CD4-positive, CD25-positive, alpha-beta regulatory T cell (primary cell): ENCODE measurements at places on chromosomes 16 and 17. TPM values are rescaled to one million over a fixed set of nuclear protein-coding genes. Genes with fewer than 3 reads are reported as not detected.

- DNase-seq: no peak
These were observed 20.9 kb downstream of the RPTOR start for GRCh38 chr17:80565343-80566053.

The SLC16A11 gene
- 0.30 TPM for polyA plus RNA-seq

GRCh38 chr17:74603746-74604145, 11.7 kb upstream of the CD300LD start:
- no peak for DNase-seq

- DNase-seq: no peak
These were observed 54.2 kb downstream of the PLD6 start for GRCh38 chr17:17151962-17152361.

The ALDH3A1 gene
- polyA plus RNA-seq: not detected

DNA sequence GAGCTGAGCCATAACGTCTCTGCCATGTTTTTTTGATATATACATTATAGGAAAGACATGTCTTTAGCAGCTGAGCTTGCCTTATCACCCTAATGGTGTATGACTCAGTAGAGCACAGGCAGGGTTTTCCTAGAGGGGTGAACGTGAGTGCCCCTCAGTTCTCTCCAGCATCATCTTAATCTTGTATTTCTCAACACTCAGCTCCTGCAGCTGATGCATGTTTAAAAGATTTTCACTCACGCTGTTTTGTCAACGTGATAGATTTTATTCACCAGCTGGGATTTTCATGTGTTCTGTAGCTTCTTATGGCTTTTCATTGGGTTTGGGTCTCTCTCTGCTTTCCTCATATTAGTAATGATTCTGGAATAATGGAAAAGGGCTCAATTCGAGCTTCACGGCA, 186.0 kb upstream of the PMFBP1 start:
- DNase-seq: no peak

- no peak for DNase-seq
These were observed 226.1 kb upstream of the TOX3 start for GRCh38 chr16:52773026-52773425.

GRCh38 chr17:82962163-82962720, 117.2 kb upstream of the METRNL start:
- no peak for DNase-seq

DNA sequence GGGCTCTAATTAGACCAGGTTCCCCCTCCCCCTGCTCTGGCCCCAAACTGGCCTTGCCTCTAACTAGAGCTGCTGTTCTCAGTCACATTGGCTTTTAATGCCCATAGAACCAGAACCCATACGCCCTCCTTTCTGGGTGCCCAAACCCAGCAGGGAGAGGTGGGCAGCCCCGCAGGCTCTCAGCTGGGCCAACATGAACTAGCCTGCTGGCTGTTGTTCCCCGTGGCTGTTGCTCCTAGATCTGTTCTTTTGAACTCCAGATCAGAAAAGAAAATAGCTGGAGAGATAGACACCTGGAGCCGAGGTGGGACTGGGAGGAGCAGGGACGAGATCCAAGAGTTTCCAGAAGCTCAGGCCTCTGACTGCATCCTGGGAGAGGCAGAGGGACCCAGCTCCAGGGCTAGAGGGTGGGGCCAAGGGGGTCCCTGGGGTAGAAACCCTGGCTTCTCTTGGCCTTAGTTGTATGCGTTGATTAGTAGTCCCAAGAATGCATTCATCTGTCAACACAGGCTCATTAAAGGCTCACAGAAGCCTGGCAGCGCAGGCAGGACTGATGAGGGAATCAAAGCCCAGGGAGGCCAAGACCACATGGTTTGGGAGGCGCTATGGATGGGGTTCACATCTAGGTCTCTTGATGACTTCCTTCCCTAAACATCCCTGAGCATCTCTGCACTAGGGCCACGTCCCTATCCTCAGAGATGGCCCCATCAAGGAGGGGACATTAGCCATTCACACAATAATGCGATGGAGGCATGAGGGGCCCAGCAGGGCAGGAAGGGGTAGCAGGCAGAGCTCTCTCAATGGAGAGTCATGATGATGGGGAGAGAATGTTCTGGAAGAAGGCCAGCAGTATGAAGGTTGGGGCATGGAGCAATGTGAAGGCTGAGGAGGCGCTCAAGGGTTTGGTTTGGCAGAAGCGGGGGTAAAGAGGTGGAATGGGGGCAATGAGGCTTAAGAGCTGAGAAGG, 1.3 kb upstream of the CPSF4L start:
- no peak for DNase-seq

The PYDC1 gene
- polyA plus RNA-seq: not detected

- DNase-seq: no peak
These were observed 10.3 kb upstream of the ATP5MC1 start for GRCh38 chr17:48882272-48882671.

The HCRT gene
- not detected for polyA plus RNA-seq

DNA sequence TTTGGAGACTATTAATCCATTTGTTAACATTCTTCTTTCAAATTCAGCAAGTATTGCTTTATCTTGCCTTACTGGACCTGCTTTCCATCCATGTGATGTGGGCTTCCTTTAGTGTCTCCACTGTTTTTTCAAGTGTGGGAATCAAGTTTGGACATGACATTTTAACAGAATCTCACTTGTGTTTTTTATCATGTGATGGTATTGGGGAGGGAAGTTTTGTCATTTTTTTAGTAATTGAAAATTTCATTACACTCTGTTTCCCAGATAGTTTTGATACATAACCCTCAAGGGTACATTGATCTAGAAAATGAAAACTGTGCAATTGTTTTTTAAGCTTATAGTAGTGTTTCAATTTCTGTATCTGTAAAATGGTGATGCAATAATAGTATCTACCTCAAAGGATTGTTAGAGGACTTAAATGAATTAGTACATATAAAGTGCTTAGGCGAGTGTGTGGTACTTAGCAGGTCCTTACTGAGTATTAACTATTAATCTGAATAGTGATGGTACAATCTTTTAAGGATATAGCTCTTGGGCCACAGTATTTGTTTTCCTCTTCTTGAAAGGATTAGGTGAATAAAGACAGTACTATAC, 27.3 kb downstream of the AATF start:
- DNase-seq: no peak

The FGF11 gene
- not detected for polyA plus RNA-seq

The PRSS22 gene
- polyA plus RNA-seq: not detected

DNA sequence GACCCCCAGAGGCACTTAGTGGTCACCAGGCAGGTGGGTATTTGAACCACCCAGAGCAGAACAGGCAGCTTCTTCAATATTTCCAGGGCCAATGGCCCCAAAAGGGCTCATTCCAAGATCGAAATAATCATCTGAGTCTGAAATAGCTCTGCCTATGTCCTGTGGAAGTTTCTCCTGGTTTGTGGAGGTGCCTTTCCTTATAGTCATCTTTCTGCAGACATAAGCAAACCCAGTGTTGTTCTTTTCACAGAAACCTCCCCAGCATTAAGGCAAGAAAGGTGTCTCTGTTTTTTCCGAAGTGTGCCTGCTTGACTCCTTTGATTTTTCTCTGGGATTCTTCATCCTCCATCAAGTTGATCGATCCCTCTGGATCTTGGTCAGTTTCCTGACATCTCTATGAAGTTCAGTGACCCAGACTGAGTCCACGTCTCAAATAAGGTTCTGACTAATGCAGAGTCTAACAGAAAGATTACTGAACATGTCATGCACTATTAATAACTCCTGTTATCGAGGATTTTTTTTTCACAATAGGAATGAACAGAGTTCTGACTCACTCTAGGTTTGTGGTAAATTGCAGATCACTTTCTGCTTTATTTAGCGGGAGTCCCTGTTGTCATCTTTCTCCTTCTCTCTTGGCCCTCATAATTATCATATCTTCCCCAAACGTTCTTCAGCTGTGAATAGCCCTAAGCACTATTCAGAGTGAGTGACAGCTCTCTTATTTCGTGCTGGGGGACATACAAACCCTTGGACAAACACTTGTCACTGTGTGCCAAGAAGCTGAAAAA, 1.5 kb downstream of the LRRC3C start:
- DNase-seq: no peak

GRCh38 chr16:69204172-69204571, 17.2 kb downstream of the SNTB2 start:
- DNase-seq: no peak

The SLC47A1 gene
- not detected for polyA plus RNA-seq

GRCh38 chr17:57009737-57010445, 32.0 kb downstream of the SCPEP1 start:
- peak; percentile 49 for DNase-seq

DNA sequence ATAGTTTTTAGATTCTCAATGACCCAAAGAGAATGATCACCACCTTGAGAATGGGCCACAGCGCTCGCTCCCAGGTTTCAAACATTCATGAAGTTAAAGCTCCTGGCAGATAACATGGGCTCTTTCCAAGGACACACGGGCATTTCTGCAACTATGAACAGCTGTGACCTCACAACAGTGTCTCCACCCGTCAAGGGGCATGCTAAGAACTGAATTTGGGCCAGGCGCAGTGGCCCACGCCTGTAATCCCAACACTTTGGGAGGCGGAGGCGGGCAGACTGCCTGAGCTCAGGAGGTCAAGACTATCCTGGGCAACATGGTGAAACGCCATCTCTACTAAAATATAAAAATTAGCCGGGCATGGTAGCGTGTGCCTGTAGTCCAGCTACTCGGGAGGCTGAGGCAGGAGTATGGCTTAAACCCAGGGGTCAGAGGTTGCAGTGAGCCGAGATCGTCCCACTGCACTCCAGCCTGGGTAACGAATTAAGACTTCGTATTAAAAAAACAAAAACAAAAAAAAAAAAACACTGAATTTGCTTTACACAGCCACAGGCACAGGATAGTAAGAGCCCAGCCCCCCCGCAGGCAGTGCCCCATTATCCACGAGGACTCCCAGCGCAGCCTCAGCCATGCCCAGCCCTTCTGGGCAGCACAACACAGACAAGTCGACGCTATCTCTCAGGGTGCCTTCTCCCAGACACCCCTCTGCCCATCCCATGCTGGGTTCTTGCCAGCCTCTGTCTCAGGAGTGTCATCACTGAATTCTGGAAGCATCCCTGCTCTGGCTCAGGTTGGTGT, 7.2 kb downstream of the USP7 start:
- DNase-seq: no peak

- no peak for DNase-seq
These were observed 131.7 kb downstream of the ABCC1 start for GRCh38 chr16:16081141-16081540.

- DNase-seq: no peak
These were observed 10.2 kb upstream of the ETV4 start for GRCh38 chr17:43556292-43556691.

The ZNF205 gene
- not detected for polyA plus RNA-seq

The KRTAP2-1 gene
- not detected for polyA plus RNA-seq

The ABCC12 gene
- polyA plus RNA-seq: not detected

The SLC22A31 gene
- polyA plus RNA-seq: not detected

DNA sequence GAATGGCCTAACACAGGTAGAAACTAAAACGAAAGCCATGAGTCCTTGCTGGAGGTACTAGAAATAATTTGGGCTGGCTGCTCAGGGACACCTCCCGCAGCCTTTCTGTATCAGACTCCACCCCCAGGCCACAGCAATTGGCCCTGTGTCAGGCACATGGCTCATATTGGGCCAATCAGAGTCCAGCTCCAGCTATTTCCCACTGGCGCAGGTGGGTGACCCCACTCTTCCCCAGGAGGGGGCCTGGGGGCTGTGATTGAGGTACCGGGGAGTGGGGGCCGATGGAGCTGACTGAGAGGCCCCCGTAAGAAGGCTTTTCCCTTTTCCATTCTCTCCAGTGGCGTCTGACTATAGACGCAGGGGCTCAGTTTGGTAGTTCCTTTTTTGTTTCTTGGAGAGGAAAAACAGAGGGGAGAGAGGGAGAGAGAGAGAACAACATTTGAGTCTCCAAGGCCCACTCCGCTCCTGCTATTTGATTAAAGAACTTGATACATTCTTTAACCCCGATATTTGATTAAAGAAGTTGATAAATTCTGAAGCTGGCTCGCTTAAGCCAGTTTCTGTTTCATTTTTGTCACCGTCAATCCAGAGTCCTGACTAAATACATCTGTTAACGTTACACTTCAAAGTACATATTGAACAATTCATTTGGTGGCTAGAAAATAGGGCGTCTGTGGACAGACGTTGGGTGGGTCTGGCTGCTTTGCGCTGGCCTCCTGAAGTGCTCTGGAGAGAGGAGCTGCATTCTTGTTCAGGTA, 26.3 kb downstream of the FOXL1 start:
- peak; percentile 66 for DNase-seq
